GM12865 (cell line): ENCODE measurements at places on chromosomes 1 and 21.

GRCh38 chr1:228961511-228961910 is 226.2 kb downstream of the RHOU start:
- no peak for DNase-seq

DNA sequence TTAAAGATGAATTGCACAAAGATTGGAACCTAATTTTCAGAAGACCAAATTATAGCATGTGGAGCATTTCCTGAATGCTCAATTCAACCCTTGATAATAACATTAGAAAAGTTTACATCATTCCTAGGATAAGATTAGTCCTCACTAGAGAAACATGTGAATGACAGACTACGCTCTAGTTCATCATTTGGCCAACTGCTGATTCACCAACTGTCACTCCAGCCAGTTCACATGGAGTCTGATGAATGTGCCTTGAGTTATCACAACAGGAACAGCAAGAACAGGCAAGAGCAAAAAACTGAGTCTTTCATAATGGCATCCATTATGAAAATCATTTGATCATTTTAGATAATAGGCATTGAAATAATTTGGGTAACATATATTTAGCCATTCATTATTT is 415.9 kb downstream of the PTPRC start:
- no peak for DNase-seq

- no peak for DNase-seq
These were observed 284.9 kb downstream of the GRIK1 start for GRCh38 chr21:29654855-29655254.

DNA sequence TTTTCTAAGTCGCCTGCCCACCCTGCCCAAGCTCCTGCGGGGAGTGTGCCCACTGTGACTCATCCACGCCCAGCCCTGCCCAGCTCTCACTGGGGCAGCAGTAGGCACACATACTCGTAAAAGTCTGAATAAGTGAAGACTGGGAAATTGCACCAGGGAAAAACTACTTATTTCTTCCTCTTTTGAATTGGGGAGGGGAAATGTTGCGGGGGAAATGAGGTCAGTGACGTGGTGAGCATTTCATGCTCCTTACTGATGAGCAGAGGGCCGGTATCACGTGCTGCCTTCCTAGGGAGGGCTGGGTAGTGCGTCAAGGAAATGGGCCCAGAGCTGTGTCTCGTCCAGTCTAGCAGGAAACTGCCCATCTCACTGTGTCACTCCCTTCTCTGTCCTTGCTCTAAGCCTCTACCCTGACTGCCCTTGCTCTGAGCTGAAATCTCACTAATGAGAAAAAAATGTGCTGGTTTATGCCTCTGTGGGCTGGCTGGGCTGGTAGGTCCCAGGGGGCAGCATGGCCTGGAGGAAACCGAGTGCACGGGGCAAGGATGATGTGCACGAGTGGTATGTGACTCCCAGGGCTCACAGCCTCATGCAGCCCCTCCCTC is 13.5 kb upstream of the TNFRSF1B start:
- peak; percentile 82 for DNase-seq

DNA sequence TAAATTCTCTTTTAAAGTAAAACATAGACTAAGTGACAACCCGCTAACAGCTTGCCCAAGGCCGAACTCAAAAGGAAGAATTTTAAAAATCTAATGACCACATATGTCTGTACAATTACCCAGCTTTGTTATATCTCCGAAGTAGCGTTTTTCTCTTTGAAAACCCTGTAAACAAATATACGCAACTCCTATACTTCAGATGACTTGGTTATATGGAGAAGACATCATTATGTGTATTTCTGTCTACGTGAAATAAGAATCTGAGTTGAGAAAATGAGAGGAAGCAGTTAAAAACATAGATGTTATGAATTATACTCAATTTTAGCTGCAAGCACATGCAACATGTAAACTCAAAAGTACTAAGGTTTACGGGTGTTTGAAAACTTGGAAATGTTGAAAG is 2.0 kb downstream of the PBX1 start:
- DNase-seq: no peak

DNA sequence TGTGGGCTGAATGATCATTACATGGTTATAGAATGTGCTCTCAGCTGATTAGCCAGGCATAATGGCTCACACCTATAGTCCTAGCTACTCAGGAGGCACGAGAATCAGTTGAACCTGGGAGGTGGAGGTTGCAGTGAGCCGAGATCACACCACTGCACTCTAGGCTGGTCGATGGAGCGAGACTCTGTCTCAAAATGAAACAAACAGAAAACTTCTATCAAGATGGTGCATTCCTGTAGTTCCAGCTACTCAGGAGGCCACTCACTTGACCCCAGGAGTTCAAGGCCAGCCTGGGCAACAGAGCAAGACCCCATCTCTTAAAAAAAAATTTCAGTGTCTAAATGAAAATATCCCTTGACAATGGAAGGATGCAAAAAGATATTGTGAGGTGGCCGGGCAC is 10.9 kb downstream of the TIMM17A start:
- DNase-seq: peak; percentile 19

DNA sequence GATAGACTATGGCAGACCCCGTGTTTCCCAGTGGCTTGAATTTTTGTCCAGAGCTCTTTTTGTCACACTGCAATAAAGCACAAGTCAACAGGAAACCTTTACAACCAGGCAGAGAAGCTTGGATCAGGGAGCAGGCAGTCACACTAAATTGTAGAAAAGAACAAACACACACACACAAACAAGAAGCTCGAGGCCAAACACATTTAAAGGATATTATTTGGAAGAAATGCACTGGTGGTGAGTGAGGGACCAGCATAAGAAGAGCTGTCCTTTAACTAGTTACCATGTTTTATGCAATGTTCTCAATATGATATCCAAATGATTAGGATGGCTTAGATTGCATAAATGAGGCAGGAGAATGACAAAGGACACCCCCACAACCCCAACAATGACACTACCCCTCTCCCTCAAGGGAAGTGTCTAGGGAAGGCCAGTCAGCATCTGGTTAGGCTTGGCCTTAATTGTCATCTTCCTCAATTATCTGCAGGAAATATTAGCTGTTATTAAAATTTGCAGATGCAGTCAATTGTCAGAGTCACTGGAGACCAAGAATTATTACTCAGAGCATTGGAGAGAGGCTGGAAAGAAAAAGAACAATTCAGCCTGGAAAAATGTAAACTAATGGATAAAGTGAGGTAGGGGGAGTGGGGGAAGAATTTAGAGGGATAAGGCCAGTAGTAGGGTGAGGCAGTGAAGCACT is 35.3 kb downstream of the DDR2 start:
- no peak for DNase-seq

GRCh38 chr1:2587071-2587859 is 688 bp downstream of the PRXL2B start:
- DNase-seq: peak; percentile 33

DNA sequence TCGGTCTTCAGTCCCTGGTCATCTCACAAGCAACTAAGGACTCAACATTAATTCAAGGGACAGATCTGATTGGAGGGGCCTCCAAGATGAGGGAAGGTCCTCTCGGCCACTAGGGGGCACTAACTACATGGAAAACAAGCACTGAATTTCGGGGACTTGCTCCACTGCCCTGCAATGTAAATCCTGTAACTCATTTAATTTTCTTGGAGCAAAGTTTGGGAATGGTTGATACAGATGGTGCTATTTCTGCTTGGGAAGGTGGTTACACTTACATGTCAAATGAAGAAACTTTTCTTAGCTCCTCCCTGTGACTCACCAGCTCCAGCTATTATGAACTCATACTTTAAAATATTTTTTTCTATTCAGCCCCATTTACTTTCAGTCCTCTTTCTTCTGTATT is 97.4 kb upstream of the KCNJ15 start:
- peak; percentile 80 for DNase-seq

- DNase-seq: no peak
These were observed 91.9 kb downstream of the RAVER2 start for GRCh38 chr1:64836802-64837201.

DNA sequence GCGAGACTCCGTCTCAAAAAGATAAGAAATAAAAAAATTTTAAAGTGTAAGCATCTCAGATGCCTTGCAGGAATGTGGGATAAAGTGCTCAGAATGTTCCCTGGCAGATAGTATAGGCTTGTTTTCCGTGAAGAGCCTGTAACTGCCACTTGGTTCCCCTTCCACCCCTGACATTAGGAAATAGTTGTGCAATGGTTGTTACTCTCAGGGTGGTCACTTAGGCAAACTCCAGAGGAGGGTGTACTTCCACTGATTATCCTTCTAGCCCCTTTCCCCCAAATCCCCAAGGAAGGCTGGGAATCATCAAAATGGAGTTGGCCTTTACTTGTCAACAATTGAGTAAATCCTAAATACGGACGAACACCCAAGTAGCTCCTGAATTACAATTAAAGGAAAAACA is 10.4 kb downstream of the RPL11 start:
- no peak for DNase-seq

DNA sequence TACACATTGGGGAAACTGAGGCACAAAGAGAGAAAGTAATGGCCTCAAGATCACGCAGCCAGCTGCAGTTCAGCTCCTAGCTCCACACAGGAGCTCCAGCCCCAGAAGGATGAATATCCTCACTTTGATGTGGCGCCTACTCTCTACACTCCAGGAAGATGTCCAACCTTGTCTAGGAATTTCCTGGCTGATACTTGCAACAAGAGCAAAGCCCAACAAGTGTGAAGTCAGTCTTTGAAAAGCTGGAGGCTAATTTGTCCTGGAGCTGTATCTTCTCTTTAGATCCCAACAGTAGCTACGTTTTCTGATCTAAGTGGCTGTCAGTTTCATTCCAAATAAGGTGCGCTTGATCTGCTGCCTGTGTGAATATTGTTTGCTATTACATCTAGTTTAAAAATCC is 344.9 kb downstream of the PTPRU start:
- DNase-seq: no peak

- DNase-seq: no peak
These were observed 15.9 kb downstream of the BMP8A start for GRCh38 chr1:39507230-39507928.

DNA sequence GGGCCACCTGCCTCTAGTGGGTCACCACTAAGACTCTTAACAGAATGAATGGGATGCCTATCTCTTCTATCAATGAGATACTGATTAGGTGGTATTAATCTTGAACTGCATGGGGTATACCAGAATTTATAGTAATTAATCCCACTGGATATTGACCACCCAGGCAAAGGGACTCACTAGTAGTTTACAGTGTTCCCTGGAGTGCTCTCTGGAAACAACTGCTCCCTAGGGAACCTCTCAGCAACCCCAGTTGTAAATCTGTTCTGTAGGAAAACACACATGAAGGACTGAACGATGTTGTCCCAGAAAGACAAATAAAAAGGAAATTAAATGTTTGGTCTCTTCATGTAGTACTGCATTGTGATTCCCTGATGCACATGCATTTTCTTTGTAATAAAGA is 430.5 kb downstream of the HLX start:
- no peak for DNase-seq

- no peak for DNase-seq
These were observed 127.1 kb downstream of the DAB1 start for GRCh38 chr1:57296726-57297250.

- no peak for DNase-seq
These were observed 15.5 kb downstream of the TRIM33 start for GRCh38 chr1:114495486-114495885.

DNA sequence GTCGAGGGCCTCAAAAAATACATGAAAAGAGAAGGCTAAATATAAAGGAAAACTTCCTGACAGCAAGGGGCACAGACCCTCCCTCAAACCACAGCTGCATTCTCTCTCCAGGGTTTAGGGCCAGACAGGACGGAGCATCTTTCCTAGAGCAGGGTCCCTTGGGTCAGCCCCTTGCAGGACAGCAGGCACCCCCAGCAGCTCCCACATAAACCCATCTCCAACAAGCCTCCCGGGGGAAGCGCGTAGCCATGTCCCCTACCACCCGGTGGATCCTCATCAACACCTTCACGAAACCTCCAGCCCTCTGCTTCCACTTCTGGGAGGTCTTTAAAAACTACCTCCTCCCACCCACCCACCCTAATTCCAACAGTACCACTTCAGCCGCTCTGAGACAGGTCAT is 59.5 kb downstream of the CD46 start:
- no peak for DNase-seq

GRCh38 chr21:27721675-27722074 is 754.8 kb upstream of the ADAMTS5 start:
- no peak for DNase-seq

- no peak for DNase-seq
These were observed 98.8 kb downstream of the RASAL2 start for GRCh38 chr1:178192686-178193085.

GRCh38 chr1:47688461-47689296 is 250.8 kb downstream of the FOXD2 start:
- no peak for DNase-seq

- DNase-seq: no peak
These were observed 17.6 kb upstream of the SFPQ start for GRCh38 chr1:35210321-35211119.

- peak; percentile 70 for DNase-seq
These were observed 648 bp downstream of the FAM76A start for GRCh38 chr1:27726173-27727044.

DNA sequence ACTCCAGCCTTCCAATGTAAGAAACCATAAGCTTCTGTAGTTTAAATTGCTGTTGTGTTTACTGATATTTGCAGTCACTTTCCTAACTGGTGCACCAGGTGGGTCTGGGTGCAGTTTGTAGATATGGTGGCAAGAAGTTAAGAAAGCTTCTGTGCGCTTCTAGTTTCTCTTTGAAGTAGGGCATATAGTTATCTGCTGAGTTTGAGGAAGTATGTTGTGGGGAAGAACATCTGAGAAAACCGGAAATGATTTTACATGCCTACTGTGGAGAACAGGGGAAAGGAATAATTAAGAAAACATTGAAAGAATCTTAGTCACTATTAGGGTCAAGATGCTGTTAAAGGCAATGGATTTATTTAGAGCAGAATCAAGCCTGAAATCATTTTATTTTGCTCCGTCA is 14.9 kb upstream of the SLC44A5 start:
- DNase-seq: no peak

DNA sequence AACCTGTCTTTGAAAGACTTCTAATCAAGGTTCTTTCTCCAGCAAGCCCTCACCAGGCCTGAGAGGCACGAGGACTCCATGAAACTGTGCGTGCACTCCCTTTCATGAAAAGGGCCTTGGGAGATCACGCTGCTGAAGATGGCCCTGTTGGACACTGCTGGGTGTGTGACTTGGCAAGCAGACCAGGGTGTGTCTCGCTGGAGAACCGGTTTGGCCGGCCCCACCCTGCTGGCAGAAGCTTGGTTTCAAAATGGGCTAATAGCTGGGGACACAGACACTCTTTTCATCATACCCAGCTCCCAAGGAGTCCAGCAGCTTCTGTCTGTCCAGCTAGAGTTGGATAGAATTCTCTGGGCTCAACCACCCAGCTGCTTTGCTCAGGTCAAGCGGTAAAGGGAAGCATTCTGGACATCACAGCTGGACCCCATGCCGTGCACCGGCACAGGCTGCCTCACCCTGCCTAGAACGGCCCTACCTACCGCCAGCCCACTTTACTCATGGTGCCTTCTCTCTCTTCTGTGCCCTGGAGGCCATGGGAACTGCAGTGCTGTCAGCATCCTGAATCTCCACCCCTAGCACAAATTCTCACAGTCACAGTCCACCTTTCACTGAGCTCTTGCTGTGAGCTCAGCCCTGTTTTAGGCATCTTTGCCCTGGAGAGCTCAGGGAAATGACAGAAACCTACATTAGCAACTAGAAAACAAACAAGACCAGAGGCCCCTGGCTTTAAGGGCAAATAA is 24.6 kb downstream of the PKP1 start:
- DNase-seq: no peak
